Natural killer cell treated with Interleukin-12 subunit alpha and Interleukin-12 subunit beta and Interleukin-15 and Interleukin-18, amount 100 ng/mL, for 72 hours (primary cell): ENCODE measurements at places on chromosomes 16 and 17. TPM values are rescaled to one million over a fixed set of nuclear protein-coding genes. Genes with fewer than 3 reads are reported as not detected.
A peak's percentile ranks its signal among the peaks of the same experiment; 100 is the strongest.

The TNFRSF13B gene
- 2.3 TPM for total RNA-seq

The LPO gene
- not detected for total RNA-seq

GRCh38 chr17:42178817-42179216 lies 2.1 kb downstream of the KCNH4 start:
- no peak for DNase-seq

DNA sequence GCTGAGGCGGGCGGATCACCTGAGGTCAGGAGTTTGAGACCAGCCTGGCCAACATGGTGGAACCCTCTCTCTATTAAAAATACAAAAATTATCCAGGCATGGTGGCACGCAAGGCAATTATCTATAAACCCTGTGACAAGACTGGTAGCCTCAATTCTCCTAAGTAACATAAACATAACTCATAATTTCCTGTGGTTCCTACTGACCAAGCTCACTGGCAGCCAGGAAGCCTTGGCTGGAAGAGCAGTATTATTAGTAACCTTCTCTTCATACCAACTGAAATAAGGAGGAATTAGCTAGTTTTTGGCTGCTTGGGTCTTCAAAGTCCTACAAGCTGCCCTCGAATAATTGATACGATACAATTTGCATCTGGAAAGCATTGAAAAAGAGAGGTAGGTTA lies 31.6 kb upstream of the LRRC37A3 start:
- DNase-seq = no peak

- no peak for DNase-seq
Measured at GRCh38 chr17:71727723-71728122, 393.1 kb upstream of the SOX9 start.

DNA sequence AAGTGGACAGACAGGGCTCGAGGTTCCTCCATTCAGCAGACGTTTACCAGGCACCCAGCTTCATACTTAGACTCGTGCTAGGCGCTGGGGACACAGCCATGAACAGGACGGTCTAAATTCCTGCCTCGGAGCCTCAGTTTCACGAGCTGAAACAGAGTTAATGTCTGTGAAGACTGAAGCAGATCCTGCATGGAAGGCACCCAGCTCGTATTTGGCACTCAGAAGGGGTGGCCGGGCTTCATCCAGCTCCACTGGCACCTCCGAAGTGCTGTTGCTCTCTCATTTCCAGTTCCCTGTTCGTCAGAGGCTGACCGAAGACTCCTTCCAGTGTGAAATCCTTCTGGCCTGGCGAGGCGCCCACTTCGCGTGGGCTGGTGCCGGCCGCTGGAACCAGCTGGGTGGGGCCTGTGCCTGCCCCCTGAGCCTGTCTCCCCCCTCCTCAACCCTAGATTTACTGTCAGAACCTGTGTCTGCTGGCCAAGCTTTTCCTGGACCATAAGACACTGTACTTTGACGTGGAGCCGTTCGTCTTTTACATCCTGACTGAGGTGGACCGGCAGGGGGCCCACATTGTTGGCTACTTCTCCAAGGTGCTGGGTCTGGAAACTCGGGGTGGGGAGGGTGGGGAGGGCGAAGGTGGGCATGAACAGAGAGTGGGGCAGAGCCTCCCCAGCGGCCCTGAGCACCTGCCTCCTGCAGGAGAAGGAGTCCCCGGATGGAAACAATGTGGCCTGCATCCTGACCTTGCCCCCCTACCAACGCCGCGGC lies 5.8 kb downstream of the PRSS8 start:
- no peak for DNase-seq

GRCh38 chr17:19410875-19411620 lies at the start of gene RNF112:
TSS of gene RNF112 (plus strand) at chr17:19411232. CDS start at chr17:19411409, 177 bp downstream.
- no peak for DNase-seq

DNA sequence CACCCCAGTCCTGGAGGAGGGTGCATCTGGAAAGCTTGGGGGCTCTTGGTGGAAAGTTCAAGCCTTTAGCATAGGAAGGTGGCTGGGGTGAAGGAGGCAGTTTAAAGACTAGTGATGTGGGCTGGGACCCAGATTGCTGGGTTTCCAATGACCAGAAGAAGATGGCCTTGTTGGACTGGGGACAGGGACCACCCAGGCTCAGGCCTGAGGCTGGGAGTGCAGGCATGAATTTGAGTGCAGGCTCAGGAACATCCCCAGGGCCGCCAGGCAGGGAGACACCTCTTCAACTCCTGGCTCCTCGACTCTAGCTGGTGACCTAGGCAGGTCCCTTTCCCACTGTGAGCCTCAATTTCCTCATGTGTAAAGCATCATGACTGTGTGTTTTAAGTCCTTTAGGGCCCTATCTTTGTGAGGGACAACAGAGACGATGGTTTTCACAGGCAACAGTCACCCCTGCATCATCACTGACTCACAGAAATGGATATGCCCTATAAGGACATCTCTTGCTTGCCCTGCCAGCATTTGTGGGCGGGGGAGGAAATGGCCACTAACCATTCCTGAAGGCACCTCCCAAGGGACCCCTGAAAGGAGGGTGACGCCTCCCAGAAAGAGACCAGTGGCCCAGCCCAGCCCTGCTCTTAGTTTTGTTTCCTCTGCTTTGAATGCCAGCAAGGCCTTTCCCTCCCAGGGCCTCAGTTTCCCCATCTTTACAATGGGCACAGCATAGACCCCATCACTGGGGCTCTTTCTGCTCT lies 11.1 kb downstream of the NLRC5 start:
- DNase-seq = peak; percentile 60

- no peak for DNase-seq
Measured at GRCh38 chr17:79970576-79971068, 65.0 kb downstream of the TBC1D16 start.

- no peak for DNase-seq
Measured at GRCh38 chr16:13377143-13377542, 475.7 kb downstream of the SHISA9 start.

DNA sequence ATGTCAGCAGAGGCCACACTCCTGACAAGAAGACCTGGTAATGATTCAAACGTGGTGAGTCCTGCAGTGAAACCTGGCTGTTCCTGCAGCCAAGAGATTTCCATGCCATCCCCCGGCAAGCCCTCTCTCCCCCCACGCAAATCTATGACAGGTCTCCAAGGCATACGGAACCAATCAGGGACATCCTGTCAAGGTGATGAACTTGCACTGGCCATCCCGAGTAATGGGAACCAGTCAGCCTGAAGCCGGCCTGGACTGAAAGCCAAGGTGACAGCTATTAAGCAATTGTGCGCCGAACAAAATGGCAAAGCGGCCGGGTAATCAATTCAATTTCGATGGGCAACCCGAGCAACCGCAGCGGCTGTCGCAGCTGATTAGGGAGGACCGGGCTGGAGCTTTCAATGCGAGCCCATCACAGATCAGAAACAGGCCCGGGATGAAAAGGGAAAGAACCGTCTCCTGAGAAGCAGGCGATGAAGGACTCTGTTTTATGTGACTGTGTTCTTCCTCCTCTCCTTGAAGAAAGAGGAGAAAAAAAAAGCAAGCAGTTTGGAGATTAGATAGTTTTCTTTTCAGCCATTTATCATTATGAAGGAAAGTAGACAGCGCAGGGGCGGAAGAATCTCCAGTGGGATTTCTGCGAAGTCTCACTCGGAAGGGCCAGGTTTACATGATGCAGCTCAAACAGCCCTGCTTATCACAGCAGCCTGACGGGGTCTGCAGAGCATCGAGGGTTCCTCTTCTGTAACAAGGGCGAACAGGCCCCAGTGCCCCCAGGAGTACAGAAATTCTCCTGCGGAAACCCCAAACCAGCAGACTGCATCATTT lies 35.2 kb downstream of the TBX4 start:
- no peak for DNase-seq

DNA sequence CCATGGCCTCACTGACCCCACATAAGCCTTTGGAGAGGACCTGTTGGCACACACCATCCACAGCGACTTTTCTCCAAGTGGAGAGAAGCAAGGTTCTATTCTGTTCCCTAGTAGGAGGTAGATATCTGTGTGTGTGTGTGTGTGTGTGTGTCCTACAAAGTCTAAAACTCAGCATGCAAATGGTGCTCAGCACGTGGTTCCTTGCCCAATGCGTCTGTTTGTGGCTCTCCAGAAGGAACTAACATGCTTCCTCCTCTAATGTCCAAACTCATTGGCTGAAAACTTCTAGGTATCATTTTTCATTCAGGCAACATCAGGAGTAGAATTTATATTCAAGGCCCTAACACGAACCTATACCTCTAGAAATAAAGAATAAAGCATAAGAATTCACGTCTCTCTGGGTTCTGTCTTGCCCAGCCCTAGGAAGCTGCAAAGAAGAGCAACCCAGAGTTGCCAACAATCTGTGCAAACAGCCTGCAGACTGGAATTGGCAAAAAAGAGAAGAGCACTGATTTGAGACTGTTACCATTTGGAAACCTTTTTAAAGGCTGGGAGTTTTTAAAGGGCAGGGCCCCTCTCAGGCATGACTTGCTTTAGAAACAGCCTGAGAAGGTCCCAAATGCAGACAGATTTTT lies 25.5 kb downstream of the MAP3K14 start:
- no peak for DNase-seq

DNA sequence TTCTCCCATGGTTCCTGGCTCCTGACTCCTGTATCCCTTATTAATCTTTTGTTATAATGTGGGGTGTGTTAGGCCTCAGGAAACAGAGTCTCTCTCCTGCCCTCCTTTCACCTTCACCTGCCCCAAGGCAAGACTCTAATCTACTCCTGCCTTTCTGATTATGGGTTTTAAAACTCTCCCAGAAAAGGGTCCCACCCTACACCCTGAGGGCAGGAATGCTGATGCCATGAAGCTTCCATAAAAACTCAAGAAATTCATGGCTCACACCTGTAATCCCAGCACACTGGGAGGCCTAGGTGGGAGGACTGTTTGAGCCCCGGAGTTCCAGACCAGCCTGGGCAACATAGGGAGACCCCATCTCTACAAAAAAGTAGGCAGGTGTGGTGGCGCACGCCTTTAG lies 18.6 kb upstream of the SRCAP start:
- no peak for DNase-seq

DNA sequence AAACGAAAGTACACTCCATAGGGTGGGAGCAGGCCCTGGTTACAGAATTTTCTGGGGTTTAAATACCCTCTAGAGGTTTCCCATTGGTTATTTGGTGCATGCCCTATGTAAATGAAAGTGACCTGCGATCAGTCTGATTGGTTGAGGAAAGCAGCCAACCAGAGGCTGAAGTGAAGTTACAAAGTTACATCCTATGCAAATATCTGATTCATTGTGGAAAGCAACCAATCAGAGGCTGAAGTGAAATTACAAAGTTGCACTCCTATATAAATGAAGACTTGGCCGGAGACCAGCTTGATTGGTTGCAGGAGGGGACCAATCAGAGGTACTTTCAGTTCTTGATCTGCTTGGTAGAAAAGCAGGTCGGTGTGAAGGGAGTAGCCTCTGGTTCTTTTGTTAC lies 24.4 kb downstream of the NAA60 start:
- no peak for DNase-seq

GRCh38 chr16:78579020-78579419 lies 479.6 kb downstream of the WWOX start:
- no peak for DNase-seq

DNA sequence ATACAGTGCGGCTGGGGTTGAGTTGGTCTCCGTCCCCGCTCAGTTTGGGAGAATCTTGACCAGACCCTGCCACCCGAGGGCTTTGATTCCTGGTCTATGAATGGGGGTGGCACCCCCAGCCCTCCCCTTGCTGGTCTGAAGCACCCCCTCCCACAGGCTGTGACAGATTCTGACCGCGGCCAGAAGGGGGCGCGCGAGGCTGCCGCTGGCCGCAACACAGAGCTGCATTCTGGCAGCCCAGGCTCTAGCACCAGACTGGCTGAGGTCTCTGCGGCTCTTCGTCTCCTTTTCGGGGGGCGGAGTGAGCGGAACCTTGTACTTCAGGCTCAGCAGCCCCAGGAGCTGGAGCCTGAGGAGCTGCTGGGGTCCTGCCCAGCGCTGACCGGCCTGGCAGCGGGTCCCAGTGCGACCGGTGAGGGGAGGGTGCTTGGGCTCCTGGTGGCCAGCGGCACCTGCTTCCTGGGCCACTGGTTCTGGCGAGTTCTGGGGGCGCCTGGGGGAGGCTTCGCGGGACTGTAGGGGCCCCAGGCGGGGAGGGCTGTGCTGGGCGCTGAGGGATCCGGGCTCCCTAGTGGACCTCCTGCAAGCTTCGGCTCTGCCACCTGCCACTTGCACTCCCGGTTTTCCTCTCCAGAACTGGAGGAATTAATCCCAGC lies 1011.6 kb downstream of the KCNJ18 start:
- DNase-seq = no peak

- no peak for DNase-seq
Measured at GRCh38 chr17:48211011-48211410, 103.4 kb downstream of the SNX11 start.

DNA sequence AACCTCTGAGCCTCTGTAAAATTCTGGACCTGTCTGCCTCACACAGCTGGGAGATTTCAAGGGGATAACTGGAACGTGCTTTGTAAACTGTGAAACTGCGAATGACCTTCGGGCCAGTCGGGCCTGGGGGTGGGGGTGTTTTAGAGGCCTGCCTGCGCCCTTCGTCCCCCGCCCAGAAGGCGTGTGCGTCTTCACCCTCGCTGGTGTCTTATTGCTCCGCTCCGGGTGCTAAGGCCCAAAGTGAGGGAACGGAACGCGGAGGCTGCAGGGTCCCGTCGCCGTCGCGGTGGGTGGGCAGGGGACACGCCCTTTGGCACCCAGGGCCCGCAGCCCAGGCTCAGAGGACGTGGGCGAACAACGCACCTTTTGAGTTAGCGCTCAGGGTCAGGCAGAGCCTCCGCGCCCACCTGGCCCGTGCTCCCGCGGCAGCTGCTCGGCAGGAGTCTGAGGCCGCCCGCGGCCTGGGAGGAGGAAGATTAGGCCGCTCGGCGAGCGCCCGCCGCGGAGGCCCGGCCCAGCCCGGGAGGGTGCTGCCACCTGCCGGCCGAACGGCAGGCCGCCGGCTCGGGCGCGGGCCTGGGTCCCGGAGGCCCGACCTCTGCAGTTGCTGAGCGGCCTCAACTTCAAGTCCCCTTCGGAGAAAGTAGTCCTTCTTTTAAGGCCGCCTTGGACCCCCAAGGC lies 29.7 kb downstream of the DCAKD start:
- DNase-seq = peak; percentile 74

DNA sequence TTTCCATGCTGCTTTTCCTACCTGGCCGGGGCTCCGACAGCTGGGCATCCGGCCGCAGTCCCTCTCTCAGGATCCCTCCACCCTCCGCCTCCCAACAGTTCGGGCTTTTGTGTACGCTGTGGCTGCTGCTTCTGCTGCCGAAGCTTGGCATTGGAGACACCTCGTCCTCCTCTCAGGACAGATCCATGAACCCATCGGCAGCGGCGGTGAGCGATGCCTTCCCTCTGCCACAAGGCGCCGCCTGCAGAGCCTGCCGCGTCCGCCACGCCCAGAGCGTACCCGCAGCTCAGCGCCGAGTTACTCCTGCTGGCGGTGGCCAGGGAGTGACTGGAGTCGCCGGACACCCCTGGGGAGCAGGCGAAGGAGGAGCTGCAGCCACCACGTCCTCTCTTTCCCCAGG lies 2032.8 kb downstream of the TP53TG3F start:
- no peak for DNase-seq

GRCh38 chr16:69589434-69590269 lies 23.9 kb downstream of the NFAT5 start:
- DNase-seq = no peak

GRCh38 chr17:6558932-6559752 lies 2.8 kb upstream of the PITPNM3 start:
- DNase-seq = no peak

GRCh38 chr17:10844621-10845387 lies 6.9 kb upstream of the PIRT start:
- peak; percentile 70 for DNase-seq

GRCh38 chr16:89915303-89916232 lies 3.1 kb upstream of the MC1R start:
- no peak for DNase-seq
